NCI-H1417 treated with DMSO at 0.1 percent for 48 hours (cell line): ENCODE measurements at places on chromosomes 6 and 20.

DNA sequence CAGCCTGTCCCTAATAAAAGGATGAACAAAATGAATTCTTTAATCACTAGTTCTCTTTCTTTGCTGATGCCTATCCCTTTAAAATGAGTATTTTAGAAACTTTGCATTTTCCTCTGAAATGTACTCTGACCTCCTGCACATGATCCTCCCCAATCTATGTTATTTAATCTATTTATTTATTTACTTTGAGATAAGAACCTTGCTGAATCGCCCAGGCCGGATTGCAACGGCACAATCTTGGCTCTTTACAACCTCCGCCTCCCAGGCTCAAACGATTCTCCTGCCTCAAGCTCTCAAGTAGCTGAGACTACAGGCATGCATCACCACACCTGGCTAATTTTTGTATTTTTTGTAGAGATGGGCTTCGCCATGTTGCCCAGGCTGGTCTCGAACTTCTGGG is 27.9 kb downstream of the ADTRP start:
- no peak for DNase-seq

DNA sequence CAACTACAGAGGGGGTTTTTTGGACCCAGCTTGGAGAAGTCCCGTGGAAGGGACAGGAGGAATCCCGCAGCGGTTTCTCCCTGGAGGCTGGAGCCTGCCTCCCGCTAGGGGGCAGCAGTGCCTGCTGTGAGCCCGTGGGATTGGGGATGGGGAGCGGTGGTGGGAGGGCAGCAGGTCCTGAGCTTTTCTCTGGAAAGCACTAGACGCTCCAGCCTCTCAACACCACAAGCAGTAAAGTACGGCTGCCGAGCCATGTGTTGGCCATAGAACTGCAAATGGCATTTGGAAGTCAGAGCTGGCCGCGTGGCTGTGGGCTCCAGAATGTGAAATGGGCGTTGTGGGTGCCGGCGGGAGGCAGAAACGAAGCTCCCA is 47.8 kb downstream of the GMPR start:
- DNase-seq, result no peak

DNA sequence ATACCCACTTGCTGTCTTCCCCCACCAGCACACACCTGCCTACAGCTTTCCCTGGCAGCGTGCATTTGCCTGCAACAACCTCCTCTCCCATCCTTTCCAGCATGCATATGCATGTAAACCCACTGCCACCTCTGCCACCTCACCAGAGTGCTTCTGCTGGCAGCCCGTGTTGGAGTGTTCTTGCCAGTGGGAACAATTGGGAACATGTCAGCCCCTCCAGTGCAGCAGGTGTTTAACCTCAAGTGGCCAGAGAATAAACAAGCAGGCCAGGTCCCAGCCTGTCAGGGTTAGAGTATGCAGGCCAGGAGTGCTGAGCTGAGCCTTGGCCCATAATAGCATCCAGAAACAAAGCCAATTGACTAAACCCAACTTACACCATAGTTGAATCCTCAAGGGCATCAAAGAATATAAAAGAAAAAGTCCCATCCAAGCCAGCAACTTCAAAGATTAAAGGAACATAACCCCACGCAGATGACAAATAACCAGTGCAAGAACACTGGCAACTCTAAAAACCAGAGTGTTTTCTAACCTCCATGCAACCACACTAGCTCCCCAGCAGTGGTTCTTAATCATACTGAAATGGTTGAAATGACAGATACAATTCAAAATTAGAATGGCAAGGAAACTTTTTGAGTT is 1212.1 kb upstream of the CITED2 start:
- DNase-seq, result no peak

GRCh38 chr20:63664143-63664851 is 6.2 kb downstream of the RTEL1 start:
- no peak for DNase-seq

- no peak for DNase-seq
Observed at GRCh38 chr20:52621401-52621800, 350.8 kb upstream of the TSHZ2 start.

DNA sequence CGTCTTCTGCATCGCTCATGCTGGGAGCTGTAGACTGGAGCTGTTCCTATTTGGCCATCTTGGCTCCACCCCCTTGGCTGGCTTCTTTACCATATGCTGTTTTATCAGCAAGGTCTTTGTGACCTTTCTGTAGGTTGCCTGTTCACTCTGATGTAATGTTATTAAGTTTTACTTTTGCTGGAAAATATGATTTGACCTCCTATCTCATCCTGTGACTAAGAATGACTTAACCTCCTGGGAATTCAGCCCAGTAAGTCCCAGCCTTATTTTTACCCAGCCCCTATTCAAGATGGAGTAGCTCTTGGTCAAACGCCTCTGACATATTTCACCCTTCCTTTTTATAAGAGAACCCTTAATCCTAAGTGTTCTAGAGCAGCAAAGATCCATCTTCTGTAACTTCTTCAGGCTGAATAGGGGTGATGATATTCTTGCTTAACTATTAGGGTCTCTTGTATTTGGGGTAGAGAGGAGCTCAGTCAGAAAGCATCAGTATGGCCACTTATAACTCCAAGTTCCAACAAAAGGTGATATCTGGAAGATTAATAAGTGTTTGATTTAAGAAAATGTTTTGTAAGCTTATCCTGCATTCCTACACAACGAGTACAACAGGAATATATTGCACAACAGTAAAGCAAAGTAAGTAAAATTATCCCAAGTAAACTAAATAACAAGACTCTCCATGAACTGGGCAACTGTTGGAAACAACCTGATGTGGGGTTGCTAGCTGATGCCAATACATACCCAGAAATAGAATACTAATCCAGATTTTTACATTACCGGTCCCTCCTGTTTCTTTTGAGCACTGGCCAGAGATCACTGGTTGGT is 23.1 kb upstream of the HMGN3 start:
- no peak for DNase-seq

DNA sequence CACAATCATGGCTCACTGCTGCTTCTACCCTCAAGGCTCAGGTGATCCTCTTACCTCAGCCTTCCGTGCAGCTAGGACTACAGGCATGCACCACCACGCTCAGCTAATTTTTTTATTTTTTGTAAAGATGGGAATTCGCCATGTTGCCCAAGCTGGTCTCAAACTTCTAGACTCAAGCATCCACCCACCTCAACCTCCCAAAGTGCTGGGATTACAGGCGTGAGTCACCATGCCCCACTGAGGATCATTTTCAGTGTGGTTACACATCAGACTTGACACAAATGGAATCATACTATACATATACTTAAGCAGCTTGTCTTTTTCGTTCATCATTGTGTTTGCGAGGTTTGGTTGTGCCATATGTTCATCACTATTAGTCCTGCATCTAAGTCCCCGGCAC is 26.6 kb downstream of the ZC3H12D start:
- no peak for DNase-seq

DNA sequence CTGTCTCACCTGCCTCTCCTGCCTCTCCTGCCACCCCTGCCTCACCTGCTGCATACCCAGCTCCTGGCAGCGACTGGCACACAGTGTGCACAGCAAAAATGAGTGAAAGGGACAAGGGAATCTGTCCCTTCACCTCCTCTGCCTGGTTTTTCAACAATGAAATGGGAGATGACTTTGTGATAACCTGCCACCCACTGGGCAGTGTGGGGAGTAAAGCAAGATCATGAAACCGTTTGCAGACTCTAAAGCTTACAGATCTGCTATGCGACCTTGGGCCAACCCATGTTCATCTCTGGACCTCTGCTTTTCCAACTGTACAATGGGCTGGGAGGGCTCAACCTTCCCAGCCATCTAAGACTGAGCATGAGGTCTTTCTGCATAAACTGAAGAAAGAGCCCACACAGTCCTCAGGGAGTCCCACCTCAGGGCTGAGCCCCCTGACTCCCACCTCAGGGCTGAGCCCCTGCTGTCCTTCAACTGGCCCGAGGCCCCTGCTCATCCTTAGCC is 81.1 kb downstream of the RIPOR3 start:
- DNase-seq, result no peak

- no peak for DNase-seq
Observed at GRCh38 chr6:161226009-161226964, 47.6 kb downstream of the AGPAT4 start.

- DNase-seq, result no peak
Observed at GRCh38 chr20:46835418-46835817, 59.2 kb upstream of the EYA2 start.

- DNase-seq, result no peak
Observed at GRCh38 chr6:147942363-147942762, 400.3 kb upstream of the SASH1 start.

GRCh38 chr20:37971561-37972127 is 61.6 kb downstream of the TTI1 start:
- DNase-seq, result no peak

DNA sequence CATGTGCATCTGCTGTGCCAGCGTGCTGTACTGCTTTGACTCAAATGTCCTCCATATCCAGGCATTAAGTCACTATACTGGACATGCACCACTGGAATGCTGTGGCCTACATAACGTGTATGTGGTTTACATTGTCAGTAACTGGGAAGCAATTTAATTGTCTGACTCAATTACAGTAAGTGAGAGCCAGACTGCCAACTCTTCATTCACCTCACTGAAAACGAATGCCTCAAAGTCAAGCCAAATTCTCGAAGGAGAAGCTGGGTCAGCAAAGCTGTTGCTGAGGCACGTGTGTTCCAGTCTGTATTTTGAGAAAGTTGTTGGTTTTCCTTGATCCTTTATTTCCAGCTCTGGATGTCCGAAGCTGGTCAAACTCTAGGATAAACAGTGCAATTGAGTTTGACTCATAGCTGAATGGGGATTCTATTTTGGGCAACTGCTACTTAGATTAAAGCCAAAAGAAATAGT is 534.3 kb downstream of the COL12A1 start:
- DNase-seq, result no peak

DNA sequence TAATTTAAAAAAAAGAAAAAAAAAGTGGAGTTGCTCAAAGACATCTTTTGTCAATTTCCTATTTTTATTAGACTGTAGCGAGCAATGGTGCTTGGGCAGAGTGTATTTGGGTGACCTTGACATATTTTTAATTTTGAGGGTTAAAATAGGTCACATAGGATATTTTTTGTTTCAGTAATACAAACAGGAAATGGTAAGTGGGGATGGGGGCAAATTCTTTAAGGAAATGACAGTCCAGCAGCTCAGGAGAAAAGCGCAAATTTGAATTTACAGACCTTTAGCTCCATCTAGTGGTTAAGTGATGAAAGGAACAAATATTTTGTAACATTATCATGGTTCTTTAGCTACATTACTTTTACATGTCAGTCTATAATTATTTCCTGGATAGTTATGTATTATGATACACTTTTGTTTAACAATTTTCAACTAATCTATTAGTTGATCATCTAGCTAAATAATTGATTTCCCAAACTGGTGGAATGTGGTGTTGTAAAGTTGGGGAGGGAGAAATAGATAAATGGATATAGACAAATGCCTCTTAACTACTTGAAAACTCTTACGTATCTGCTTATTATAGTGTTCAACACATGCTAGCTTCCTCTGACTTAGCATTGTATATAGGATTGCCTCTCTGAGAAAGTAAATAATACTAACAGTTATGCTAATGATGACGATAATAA is 10.0 kb downstream of the CITED2 start:
- DNase-seq, result peak; percentile 40

DNA sequence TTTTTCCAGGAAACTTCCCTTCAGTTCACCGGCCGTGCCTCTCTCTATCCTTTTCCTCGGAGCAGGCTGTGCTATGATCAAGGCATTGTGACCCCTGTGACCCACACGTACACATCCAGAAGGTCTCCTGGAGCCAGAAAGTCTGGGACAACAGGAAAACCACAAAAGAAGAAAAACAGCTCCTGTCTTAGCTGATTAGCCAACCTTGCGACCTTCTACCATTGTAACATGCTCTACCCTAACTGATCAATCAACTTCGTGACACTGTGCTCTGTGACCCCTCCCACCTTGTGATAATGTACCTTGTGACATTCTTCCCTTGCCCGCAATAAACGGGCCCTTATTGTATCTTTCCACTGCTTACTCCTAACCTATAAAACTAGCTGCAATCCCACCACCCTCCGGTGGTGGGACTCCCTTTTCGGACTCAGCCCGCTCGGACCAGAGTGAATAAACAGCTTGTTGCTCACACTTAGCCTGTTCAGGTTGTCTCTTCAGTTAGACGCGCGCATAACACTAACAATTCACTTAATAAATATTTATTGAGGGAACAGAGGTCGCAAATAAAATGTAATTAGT is 24.2 kb downstream of the ZNF311 start:
- DNase-seq, result no peak

- no peak for DNase-seq
Observed at GRCh38 chr20:25282034-25282781, 34.3 kb downstream of the PYGB start.

GRCh38 chr6:127439718-127440117 is 19.5 kb downstream of the KIAA0408 start:
- DNase-seq, result no peak

GRCh38 chr20:57079031-57080005 is 187.1 kb downstream of the BMP7 start:
- DNase-seq, result no peak

- DNase-seq, result no peak
Observed at GRCh38 chr6:159214281-159214680, 45.1 kb downstream of the FNDC1 start.

DNA sequence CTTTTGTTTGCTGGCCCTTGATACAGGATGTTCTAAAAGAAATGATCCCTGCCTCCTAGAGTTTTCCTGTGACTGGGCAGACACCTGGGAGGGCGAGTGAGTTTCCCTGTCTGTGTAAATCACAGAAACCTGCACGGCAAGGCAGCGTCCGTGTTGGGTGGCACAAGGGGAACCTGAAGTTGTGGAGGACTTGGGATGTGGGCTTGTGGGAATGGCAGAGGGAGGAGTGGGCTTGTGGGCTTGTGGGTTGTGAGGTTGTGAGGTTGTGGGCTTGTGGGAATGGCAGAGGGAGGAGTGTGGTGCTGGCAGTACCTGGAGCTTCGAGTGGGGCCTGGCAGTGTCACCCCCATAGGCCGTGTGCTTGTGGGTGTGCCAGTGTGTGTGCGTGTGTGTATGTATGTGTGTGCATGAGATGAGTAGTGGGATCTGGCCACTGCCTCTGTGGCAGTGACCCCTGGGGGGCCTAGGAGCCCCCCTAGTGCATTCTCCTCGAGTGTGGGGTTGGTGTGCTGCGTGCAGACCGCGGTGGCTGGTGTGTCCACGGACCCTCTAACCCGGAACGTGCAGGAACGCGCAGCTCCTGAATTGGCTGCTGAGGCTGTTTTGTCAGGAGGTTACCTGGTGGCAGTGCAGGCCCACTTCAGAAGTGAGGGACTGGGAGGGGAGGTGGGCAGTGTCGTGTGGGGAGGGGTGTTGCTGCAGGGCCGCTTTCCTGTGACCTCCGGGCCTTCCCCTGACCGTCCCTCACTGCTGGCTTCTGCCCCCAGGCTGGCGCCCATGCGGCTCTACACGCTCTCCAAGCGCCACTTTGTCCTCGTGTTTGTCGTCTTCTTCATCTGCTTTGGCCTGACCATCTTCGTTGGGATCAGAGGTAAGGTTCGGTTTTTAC is 13.0 kb downstream of the TMEM181 start:
- DNase-seq, result no peak
